ENCODE measurements at places on chromosomes 1 and 21. TPM values are rescaled to one million over a fixed set of nuclear protein-coding genes. Genes with fewer than 3 reads are reported as not detected.

Gene G0S2
- total RNA-seq, result 3.5 TPM

Gene CACNA1S
- total RNA-seq, result not detected

Gene IRF6
- total RNA-seq, result 0.21 TPM

Gene VASH2
- 3.1 TPM for total RNA-seq

Gene LHX8
- total RNA-seq, result 0.83 TPM

Gene AKNAD1
- total RNA-seq, result 1.5 TPM

Gene RWDD3
- 8.5 TPM for total RNA-seq
